ENCODE measurements at places on chromosomes 12 and 14.

DNA sequence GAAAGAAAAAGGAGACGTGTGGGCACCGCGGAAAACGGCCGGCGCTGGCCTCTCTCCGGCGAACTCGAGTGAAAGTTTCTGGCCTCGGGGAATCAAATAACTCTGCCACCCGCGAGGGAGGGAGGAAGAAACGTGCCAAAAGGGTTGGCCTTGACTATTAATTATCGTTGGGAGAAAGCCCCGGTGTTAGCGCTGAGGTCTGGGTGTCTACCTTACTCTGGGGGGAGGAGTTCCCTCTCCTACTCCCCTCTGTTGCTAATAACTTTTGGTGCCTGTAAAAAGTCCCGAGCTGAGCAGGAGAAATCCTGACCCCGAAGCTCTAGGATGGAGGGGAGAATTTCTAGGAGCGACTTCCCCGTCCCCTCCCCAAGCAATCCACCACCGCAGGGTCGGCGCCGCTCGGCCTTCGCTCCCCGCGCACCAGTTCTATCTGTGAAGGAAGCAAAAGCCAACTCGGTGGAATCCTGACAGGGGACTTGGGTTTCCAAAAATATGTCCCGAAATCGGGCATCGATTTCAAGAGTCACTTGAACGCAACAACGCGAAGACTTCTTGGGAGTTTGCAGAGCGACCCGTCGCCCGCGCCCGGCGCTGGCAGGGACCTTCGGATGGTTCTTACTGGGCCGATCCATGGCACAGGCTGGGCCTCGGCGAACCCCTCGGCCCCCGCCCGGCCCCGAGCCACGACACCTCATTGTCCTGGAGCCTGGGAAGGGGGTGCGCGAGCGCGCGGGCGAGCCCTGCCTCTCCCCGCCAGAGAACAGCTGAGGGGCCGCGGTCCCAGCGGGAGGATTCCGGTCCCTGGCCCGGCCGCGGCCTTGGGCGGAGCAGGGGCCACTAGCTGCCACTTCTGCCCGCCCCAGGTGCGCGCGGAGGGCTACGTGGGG is 1.7 kb downstream of the OTX2 start:
- no peak for DNase-seq

DNA sequence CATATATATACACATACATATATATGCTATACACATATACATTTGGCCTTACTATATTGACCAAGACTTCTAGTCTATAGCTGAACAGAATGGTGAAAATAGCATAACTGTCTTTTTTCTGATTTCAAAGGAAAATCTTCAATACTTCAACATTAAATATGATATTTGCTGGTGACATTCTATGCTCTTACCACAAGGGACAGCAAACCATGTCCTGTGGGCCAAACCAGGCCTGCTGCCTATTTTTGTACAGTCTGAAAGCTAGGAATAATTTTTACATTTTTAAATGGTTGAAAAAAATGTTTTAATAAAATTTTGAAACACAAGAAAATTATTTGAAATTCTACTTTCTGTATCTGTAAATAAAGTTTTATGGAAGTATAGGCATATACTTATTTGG is 63.6 kb downstream of the EML5 start:
- DNase-seq, result no peak

- DNase-seq, result no peak
Measured at GRCh38 chr12:118884226-118884625, 97.1 kb upstream of the SRRM4 start.

GRCh38 chr14:91234791-91235114 is 9.8 kb downstream of the GPR68 start:
- no peak for DNase-seq

GRCh38 chr12:117603316-117604113 is 242.1 kb upstream of the NOS1 start:
- DNase-seq, result no peak
